A673 (cell line): ENCODE measurements at places on chromosomes 2 and 18.

DNA sequence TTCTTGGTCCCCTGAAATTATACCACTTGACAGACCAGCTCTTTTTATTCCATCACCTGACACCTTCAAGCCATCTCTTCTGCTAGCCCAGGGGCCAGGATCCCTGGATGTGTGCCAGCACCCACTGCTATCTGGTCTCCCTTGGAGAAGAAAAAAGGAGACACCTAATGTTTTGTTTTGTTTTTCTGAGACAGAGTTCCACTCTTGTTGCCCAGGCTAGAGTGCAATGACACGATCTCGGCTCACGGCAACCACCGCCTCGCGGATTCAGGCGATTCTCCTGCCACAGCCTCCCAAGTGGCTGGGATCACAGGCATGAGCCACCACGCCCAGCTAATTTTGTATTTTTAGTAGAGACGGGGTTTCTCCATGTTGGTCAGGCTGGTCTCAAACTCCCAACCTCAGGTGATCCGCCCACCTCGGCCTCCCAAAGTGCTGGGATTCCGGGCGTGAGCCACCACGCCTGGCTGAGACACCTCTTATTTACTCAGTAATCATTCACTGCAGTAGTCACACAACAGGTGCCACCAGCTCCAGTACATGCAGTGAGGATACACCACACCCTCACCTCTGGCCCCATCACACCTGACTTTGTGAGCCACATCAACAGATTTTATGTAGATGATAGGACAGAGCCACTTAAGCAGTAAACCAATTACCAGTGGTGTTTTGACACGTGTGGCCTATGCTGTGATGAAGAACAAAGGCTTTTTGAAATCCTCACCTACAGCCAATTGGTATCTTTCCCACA lies 42.8 kb upstream of the PCBP1 start:
- DNase-seq, result no peak

GRCh38 chr2:216112926-216113325 lies 3.8 kb downstream of the XRCC5 start:
- no peak for DNase-seq

DNA sequence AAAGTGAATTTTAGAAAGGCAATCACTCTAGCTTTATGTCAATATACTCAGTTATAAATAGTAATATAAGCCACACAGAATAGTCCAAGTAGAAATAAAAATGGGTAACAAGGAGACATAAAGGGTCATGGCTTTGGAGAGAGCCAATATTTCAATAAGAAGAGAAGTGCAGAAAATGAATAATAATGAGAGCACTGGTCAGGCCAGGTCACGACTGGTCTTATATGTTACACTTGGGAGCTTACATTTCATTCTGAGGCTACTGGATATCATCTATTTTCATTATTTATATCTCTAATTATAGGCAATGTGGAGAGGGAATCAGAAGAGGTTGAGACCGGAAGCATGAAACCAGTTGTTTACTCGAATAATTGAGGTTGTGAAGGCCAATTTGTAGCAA lies 180.8 kb upstream of the PID1 start:
- no peak for DNase-seq

DNA sequence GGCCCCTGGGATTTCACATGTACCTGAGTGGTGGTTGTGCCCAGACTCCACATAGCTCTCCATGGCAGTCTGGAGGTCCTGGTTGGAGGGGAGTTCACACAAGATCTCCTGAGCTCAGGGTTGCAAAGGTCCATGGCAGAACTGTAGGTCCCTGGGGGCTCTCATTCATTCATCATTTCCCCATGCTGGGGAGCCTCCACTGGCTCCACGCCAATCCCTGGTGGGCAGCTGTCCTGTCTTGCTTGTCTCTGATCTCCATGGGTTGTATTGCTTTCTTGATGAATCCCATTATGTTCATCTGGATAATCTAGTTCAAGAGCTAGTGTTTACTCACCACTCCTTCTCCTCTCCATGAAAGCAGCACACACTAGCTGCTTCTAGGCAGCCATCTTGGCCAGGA lies 42.4 kb downstream of the ZSWIM2 start:
- no peak for DNase-seq

GRCh38 chr18:9022397-9023155 lies 79.9 kb upstream of the NDUFV2 start:
- DNase-seq, result peak; percentile 19

DNA sequence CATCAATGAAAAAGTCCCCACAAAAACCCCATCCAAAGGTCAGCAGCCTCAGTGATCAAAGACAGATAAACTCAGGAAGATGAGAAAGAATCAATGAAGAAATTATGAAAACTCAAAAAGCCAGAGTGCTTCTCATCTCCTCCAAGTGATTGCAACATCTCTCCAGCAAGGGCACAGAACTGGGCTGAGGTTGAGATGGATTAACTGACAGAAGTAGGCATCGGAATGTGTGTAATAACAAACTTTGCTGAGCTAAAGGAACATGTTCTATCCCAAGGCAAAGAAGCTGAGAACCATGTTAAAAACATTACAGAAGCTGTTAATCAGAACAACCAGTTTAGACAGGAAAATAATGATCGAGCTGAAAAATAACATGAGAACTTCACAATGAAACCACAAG lies 442.8 kb upstream of the SYT4 start:
- DNase-seq, result no peak

DNA sequence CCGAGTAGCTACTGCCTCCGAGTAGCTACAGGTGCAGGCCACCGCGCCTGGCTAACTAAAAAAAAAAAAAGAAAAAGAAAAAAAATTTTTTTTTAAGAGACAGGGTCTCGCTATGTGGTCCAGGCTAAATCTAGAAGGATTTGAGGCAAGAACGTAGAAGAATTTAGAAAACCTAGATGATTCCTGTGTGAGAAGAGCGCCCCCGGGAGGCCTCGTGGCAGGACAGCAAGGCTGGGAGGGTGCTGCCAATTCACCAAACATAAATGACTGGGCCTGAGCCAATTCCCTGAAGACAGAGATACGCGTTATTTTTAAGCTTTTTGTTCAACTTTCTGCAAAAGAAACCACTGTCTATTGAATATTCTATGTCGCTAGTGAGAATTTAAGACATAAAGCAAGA lies 90.1 kb upstream of the TGFA start:
- DNase-seq, result peak; percentile 54

DNA sequence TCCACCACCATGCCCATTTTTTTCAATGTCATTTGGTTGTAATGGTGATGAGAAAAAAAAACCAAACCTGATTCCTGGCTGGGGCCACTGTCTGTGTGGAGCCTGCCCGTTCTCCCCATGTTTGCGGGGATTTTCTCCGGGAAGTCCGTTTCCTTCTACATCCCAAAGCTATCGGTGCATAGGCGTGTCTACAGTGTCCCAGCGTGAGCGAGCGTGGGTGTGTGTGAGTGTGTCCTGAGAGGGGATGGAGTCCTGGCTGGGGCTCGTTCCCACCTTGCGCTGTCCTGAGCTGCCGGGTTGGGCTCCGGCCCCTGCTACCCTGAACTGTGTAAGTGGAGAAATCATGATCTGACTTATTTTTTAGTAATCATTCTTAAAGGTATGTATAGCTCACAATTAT lies 7.3 kb upstream of the ZAP70 start:
- DNase-seq, result no peak

GRCh38 chr2:83016343-83017110 lies 1442.6 kb downstream of the SUCLG1 start:
- no peak for DNase-seq

GRCh38 chr2:69798909-69799526 lies 30.4 kb upstream of the GMCL1 start:
- DNase-seq, result peak; percentile 21

- DNase-seq, result no peak
Measured at GRCh38 chr2:46008091-46008870, 288.9 kb upstream of the EPAS1 start.

DNA sequence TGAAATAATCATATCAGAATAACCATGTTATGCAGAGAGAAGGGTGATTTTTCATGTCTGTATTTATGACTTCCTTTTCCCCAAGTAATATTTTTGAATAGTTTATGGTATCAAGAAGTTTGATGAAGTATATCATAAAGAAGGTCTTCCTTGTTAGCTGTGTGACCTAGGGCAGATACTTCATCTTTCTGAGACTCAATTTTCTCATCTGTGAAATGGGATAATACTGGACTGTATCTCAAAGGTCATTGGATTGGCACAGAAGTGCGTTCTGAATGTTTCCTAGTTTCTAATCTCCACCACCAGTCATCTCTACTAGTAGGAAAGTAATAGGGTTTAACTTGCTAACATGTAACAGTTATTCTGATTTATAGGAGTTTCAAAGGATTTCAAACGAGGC lies 52.6 kb downstream of the DGKD start:
- no peak for DNase-seq

- DNase-seq, result no peak
Measured at GRCh38 chr2:132466428-132467028, 49.9 kb downstream of the GPR39 start.

GRCh38 chr18:47802802-47803201 lies 127.7 kb downstream of the SMAD2 start:
- DNase-seq, result no peak

DNA sequence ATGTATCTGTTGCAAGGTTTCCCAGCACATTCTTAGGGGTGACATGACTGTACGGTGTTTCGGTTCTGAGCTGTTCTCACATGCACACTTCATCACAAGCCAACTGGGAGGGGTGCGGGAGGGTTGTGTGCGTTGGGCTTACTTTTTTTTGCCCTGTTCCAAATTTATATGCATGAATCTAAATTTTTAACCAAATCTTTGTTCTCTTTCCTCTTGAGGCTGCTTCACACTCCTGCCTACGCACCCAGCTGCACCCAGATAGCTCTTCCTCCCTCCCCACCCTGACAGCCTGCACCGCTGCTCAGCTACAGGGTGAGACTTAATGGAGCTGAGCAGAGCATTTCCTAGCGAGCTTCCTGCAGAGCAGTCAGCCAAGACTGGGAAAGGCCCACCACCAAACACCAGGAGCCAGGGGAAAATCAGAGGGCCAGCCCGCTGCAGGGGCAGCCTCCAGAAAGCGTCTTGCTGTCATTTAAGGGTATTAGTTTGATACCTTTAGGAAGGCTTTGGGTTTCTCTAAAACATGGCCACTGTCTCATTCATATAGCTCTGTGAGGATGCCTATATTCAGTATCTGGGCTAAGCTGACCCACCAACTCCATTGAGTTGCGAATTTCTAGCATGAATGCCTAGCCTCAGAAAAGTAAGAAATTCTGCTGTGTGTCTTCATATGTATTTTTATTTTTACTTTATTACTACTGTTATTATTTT lies 84.5 kb downstream of the POU3F3 start:
- DNase-seq, result peak; percentile 8

GRCh38 chr2:231573096-231573495 lies 19.6 kb upstream of the TEX44 start:
- DNase-seq, result no peak

DNA sequence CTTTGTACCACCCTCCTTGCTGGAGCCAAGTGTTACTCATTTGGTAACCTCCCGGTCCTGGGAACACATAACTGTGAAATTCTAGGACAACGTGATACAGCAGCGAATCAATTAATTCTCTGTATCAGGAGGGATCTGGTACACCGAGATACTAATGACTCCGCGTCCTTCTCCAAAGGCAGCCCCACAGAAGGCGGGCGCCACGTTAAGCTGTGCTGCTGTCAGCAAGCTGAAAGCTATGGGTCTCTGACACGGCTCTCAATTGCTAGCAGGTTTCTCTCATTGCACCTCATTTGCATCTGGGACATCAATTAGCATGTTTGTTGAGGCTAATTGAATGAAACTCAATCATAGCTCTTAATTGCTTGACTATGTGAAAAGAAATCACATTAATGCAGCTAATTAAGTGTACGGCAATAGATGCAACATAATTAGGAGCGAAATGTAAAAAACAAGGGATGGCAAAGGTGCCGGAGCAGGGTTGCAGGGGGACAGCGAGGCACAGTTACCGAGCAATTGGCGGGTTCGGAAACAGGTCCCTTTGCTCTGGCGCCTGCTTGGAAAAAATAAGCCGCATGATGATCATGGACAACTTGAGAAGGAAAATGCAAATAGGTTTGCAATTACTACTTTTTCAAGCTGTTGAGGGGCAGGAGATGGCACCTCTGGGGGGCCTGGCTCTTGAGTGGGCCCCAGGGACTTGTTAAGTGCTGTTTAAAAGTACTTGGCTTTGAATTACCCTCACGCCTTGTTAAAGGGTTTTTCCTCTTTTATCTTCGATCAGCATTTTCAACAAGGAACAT lies 264.2 kb downstream of the GBX2 start:
- peak; percentile 77 for DNase-seq

DNA sequence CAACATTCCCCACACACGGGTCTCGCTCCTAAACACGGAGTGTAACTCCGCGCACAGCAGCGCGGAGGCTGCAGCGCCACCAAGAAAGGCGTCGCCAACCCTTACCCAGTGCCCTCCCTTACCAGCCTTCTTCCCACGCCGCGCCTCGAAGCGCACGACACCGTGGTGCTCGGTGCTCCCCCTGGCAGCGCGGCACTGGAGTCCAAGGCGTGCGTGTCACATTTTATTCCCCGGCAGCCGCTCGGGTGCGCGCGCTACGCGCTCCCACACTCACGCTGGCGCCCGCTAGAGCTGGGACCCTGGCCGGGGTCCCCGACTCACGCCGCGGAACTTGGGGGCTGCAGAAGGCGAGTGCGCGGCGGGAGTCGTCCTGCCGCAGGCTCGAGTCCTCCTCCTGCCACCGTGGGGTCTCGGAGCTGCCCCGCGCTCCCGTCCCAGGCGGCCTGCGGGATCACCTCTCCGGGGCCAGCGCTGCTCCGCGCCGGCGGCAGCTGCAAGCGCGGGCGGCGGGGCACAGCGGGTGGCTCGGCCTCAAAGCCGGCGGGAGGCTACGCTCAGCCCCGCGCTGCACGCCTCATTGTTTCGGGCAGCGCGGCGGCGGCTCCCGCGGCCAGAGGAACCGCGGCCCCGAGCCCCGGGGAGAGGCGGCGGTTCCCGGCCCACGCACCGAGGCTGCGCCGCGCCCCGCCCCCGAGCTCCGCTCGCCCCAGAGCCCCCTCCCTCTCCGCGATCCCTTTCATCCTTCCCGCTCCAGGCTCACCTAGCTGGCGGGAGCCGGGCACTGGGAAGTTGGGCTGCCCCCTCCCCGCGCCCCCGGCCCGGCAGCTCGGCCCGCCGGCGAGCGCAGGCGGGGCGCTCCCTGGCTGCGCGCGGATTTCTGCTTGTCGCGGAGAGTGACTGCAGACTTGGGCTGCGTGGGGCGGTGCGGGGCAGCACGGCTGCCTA lies at the start of gene ST6GAL2:
Gene ST6GAL2, minus strand, starts transcription at position 197 of the 945 bp plus-strand sequence. CDS start 42,190 bp downstream, outside the sequence.
- DNase-seq, result peak; percentile 10

- DNase-seq, result no peak
Measured at GRCh38 chr2:196251132-196251531, 79.8 kb upstream of the STK17B start.

DNA sequence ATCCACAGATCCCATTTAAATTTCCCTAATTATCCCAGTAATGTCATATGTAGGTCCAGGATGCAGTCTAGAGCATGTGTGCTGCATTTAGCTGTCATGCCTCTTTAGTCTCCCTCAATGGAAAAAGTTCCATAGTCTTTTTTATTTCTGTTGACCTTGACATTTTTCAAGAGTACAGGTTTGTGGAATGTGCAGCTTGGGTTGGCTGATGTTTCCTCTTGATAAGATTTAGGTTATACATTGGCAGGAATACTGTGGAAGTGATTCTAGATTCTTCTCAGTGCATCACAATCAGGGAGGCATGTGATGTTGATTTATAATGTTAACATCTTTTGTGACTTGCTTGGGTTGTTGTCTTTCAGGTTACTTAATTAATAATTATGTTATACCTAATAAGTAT lies 42.5 kb downstream of the PPM1B start:
- no peak for DNase-seq
